ENCODE measurements at places on chromosomes 4 and X.
A peak's percentile ranks its signal among the peaks of the same experiment; 100 is the strongest.

DNA sequence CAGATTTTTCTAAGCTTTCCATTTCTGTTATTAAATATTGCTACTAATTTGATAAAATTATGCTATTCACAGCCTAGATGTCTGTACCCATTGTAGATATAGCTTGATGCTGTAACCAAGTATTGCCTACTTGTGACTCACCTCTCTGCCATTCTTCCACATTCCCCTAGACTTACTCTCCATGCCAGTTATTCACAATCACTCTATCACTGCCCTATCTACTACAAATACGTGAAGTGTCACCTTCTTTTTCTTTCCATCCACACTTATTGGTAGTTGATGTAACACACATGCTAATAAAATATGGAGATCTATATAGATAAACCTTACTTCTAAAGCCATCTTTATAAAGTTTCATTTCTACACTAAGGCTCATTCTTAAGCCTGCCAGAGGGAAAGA is 179.4 kb upstream of the PACRGL start:
- no peak for DNase-seq

GRCh38 chr4:17109126-17109525 is 210.7 kb upstream of the LDB2 start:
- DNase-seq, result no peak

DNA sequence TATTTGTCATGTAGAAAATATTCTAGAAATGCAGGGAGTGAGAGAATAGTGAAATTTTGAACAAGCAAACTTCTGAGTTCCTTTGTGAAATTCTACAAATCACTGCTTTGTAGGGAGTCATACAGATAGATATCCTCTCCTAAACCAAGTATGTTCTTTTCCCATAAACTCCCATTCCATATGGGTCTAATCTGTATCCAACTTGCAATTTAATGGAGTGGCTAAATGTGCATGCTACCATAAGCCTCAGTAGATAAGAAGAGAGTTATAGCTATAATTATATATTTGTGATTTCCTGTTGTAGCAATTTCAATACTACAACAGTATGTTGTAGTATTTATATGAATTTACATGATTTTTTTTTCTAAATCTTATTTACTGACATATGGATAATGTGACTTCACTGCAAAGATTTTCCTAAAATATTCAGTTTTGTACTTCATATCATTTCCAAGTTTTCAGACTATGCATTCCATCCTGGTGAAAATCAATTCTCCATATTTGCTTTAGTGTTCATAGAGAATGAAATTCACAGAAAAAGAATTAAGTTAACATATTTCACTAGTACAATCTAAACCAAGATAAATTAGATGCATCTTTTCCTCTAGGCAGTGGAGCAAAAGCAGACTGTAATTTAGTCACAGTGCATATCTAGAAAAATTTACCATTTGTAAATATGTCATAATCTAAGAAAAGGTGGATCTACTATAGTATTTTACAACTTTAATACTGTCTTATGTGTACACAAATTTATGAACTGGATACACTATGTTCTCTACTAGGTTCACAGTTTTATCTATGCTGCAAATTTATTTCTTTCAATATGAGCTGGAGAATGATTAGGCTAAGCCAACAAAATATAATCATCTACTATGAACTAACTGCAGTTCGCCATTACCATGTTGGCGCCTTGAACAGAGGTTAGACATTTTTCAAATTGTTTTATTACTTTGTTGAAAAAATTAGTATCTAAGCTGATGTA is 372.9 kb upstream of the NDST3 start:
- DNase-seq, result no peak

DNA sequence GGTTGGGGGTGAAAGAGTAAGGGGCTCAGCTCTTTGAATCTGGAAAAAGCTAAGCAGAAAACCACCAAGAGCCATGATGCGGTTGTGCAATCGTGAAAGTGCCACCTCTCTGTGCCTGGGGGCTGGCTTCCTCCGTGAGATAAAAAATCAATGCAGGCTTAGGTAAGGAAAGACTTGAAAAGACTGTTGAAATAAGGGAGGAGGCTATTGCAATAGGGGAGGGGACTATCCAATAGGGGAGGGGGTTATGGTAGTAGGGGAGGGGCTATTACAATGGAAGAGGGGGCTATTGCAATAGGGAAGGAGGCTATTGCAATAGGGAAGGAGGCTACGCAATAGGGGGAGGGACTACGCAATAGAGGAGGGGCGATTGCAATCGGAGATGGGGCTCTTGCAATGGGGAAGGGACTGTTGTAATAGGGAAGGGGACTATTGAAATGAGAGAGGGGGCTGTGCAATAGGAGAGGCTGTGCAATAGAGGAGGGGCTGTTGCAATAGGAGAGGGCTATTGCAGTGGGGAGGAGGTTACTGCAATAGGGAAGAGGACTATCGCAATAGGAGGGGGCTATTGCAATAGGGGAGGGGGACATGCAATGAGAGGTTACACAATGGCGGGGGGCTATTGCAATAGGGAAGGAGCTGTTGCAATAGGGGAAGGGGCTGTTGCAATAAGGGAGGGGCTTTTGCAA is 162.3 kb upstream of the PSAPL1 start:
- DNase-seq, result no peak

DNA sequence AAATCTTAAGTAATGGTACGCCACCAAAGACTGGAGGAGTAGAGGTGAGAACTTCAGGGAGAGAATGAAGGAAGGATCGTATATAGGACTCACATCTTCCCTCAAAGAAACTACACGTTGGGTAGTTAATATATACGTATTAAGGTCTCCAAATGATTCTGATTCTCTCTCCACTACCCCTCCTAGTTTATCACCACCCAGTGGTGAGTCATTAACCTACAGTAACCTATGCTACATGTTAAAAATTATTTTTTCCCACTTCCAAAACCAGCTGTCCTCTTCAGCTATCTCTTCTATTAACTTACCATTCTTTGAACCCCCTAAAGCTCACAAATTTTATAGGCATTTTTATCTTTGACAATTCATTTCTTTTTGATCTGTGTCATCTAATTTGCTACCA is 69.7 kb downstream of the RPS6KA6 start:
- no peak for DNase-seq

DNA sequence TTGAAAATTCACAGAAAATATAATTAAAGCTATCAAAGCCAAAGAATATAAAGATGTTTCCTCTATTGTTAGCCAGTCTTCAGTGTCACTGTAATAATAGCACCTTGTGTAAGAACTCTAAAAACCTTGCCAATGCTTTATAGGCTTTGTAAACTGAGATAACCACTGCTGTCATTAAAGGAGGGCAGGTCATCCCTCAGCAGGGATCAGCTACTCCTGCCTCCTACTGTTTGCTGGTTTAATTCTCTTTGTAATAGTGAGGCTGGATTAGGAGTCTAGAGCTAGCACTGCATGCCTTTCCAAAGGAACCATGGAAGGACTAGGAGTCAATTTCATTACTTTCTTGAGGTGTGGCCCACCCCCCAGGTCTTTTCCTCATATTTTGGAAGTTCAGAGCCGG is 46.2 kb downstream of the FHIP1A start:
- DNase-seq, result no peak

GRCh38 chrX:111123606-111124179 is 27.7 kb downstream of the PAK3 start:
- DNase-seq, result no peak

GRCh38 chrX:133053861-133054598 is 42.9 kb downstream of the USP26 start:
- no peak for DNase-seq

GRCh38 chr4:15444276-15444675 is 16.4 kb downstream of the C1QTNF7 start:
- no peak for DNase-seq

DNA sequence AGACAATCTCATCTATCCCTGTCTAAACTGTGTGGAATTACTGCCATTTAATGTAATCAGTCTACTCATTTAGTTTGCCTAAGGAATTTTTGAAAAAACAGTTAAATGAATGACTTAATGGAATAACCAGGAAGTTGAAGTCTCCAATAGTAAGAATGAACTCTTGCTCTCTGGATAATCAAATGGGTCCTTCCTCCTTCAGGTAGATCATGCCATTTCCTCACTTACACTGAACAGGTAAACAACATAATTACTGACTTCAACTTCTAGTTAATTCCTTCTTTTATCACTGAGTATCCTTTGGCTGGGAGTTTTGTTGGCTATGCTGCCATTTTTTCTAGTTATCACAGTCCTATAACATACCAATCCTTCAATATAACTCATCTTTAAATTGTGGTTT is 56.0 kb downstream of the ELOVL6 start:
- DNase-seq, result no peak

DNA sequence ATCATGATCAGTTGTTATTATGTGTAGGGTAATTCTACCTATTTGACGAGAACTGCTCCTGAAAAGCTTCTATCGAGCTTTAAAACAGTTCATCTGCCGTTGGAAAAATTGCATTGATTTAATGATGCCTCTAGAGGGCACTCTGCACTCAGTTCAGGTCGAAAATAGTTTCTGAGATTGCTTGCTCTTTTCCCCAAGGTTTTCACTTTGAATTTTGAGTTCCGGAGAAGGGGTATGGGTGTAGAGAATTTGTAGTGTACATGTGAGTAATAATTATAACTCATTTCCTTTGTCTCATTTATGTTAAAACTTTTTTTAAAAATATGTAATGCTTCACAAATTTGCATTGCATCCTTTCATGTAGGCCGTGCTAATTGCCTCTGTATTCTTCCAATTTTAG is 28.4 kb upstream of the TNIP3 start:
- DNase-seq, result no peak

GRCh38 chrX:130746709-130747342 is 156.2 kb downstream of the ENOX2 start:
- DNase-seq, result no peak

- DNase-seq, result no peak
Observed at GRCh38 chr4:183335369-183335940, 13.2 kb upstream of the CLDN24 start.

- DNase-seq, result peak; percentile 42
Observed at GRCh38 chr4:80138551-80139538, 58.5 kb upstream of the PRDM8 start.

- DNase-seq, result no peak
Observed at GRCh38 chrX:136126872-136127406, 20.4 kb upstream of the FHL1 start.

GRCh38 chrX:63434665-63435064 is 83.5 kb upstream of the SPIN4 start:
- no peak for DNase-seq

GRCh38 chr4:148643851-148644250 is 201.6 kb upstream of the NR3C2 start:
- DNase-seq, result no peak

- no peak for DNase-seq
Observed at GRCh38 chr4:55347610-55348228, 1.7 kb downstream of the SRD5A3 start.

DNA sequence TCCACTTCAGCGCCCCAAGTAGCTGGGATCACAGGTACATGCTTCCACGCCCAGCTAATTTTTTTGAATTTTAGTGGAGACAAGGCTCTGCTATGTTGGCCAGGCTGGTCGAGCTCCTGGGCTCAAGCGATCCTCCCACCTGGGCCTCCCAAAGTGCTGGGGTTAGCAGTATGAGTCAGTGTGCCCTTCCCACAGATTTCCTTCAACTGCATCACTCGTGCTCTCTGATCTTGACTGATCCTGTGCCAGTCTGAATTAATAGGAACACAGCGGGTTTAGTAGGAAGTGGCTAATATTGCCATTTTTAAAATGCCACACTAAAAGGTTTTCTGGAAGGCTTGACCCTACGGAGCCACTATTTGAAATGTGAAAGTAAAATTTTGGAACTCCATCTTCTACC is 4.3 kb upstream of the SHROOM2 start:
- DNase-seq, result no peak

DNA sequence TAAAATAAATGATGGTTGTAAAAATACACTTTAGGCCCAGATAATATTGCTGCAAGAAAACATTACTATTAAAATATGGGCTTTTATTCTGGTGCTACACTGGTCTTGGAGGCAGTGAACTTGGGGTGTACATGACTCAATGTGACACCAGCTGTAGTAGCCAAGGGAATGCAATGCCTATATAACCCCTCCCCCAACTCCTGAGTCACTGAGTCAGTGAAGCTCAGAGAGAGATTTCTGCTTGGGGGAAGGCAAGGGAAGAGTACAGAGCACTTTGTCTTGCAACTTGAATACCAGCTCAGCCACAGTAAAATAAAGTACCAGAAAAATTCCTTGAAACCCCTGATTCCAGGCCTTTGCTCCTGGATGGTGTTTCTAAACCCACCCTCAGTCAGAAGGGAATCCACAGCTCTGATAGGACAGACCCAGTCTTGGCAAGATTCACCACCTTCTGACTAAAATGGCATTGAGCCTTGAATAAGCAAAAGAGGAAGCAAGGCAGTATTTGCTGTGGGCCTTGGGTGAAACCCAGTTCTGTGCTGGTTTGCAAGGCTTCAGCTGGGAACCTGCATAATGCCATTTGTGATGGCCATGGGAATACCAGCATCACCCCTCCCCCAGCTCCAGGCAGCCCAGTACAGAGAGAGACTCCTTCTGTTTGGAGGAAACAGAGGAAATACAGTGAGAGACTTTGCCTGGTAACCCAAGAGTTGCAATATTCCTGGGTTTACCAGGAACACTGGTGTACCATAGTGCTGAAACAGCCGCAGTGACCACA is 209.9 kb downstream of the IQCM start:
- no peak for DNase-seq

GRCh38 chr4:64564126-64564525 is 154.9 kb upstream of the TECRL start:
- DNase-seq, result no peak

DNA sequence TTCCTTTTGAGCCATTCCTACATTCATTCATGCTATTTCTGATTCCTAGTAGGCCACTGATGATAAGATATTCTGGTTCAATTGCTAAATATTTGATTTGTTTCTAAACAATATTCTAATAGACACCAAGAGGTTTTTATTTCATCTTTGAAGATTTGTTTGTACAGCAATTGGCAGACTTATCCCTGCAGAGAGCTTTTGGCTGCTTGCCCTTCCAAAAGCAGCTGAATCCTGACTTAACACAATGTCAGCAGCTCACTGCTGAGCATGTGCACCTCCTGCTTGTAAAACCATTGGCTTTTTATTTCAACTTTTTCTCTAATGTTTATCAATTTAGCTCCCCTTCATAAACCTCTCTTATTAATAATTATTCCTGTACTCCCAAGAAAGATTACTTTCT is 45.3 kb downstream of the MMRN1 start:
- DNase-seq, result no peak

- DNase-seq, result no peak
Observed at GRCh38 chrX:121307449-121307848, 260.0 kb downstream of the GLUD2 start.

GRCh38 chr4:72084587-72085011 is 52.8 kb downstream of the NPFFR2 start:
- DNase-seq, result no peak
